ENCODE measurements at places on chromosomes 3 and 15.
A peak's percentile ranks its signal among the peaks of the same experiment; 100 is the strongest.

GRCh38 chr3:100030346-100030745, 84.0 kb downstream of the FILIP1L start:
- no peak for DNase-seq

GRCh38 chr3:126348308-126348920, 8.8 kb downstream of the KLF15 start:
- no peak for DNase-seq

DNA sequence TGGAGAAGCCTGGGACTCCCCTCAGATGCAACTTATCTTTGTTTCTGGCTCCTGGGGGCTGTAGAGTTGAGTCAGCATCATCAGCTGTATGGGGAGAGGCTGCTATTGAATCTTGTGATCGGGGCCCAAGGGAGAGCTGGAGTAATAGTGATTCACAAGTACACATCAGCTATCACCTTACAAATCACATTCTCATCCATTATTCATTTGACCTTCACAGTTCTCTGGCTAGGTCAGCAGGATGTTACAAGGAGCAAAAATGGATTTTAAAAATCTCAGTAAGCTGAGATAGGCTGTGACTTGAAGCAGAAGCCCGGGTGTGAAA, 175.0 kb downstream of the OPA1 start:
- no peak for DNase-seq

DNA sequence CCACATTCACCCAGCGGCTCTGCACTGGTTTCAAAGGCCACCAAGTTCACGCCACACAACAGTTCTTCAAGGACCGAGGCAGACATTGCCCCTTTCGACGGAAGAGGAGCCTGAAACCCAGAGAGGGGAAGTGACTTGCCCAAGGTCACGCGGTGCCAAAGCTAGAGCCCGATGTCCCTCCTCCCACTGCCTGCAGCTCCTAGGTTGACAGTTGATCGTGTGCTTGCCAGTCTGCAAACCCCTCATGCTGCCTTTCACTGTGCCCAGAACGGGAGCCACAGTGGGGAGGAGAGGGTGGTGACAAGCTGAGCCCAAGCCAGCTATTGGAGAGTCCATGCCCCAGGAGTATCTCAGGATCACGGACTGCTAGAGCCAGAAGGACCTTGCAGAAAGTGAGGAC, 230.9 kb downstream of the XXYLT1 start:
- DNase-seq, result no peak

GRCh38 chr3:77939726-77940125, 899.8 kb downstream of the ROBO2 start:
- no peak for DNase-seq

DNA sequence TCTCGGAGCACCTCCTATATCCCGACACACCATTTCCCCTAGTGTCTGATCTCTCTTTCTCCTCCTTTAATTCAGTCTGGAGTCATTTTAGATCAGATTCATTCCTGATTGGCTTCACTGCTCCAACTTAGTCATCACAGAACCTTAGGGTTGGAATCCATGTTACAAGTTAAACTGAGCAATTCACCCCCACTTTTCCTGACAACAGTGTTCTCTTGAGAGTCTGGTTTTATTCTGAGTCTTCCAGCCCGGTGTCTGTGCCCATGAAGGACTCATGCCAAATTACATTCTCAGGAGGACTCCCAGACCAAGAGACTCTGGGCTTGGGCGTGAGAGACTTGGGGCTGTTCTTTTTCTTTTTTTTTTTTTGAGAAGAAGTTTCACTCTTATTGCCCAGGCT, 57.5 kb downstream of the LPP start:
- DNase-seq, result no peak

DNA sequence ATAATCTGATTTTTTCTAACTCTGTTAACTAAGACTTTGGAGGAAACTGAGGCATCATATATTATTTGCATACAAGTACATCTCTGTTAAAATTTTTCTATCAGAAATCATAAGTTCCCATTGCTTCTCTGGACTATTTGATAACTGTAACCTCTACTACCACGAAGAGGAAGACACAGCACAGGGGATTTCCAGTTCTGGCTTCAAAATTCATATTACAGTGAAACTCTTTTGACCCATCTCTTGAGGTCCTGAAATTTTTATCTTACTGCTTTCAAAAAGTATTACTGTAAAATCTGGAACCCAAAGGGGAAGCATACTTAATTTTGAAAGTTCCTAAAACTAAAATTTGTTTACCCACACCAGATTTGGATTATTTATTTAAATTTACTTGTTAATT, 4.2 kb downstream of the PLSCR1 start:
- DNase-seq, result no peak

GRCh38 chr3:27718459-27718858, 3.7 kb downstream of the EOMES start:
- no peak for DNase-seq

GRCh38 chr15:43794269-43795037, 2.3 kb downstream of the SERF2 start:
- DNase-seq, result no peak

GRCh38 chr3:94423578-94423977, 360.7 kb downstream of the NSUN3 start:
- DNase-seq, result no peak

DNA sequence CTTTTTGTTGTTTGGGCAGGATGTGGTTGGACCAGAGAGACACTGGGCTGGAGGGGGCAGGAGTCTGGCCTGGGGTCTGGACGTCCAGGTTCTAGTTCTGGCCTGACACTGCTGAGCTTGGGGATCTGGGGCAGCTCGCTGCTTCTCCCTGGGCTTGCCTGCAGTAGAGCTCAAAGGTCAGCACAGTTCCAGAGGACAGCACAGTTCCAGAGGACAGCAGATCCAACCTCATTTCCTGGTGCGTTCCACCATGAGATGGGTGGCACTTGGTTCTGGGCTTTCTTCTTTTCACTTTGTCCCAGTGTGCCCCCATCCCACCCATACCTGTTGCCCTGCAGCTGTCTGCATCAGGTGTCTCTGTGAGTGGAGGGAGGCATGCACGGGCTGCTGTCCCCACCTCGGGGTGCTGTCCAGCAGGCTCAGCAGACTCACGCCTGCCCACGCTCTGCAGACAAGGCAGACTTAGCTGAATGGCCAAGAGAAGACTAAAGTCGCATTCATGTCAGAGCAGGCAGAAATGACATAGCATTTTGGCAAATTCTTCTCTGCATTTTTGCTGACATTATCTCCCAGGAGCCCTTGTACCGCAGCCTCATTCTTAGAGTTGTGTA, 16.7 kb downstream of the CACNA2D3 start:
- no peak for DNase-seq

DNA sequence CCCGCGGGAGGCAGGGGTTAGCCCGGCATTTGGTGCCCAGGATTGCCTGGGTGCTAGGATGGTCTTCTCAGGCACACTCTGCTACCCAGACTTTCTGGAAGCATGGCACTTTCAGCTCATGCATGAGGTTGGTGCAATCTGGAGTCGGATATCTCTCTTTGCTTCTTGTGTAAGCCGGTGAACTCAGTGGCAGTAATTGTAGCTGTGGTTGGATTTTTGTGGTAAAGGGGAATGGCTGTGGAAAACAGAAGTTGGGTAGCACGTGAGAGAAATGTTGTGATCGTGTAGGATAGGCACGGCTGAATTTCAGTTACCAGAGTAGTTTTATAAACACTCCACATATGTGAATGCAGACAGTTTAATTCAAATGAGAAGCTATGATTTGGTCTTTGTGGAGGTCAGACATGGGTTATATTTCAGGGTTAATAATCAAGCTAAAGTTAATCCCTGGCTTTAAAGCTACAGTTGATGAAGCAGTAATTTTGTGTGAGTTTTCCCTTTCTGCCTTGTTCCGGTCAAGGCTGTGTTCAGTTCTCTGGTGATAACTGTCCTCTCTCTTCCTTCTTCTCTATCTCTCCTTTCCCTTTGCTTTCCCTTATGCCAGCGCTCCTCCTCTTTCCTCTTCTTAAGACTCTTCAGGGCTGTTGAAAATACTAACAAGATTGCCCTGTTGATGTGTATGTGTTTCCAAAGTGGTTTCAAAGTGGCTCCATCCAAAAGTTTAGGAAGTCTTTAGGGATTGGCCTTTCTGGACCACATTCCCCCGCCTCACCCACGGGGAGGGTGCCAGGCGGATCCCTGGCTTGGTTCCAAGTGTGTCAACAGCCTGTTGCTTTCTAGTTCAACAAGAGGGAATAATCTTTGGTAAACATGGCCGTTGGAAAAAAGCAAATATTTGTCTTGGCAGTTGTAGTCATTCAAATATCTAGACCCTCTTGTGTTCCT, 404.6 kb upstream of the C2CD4B start:
- DNase-seq, result peak; percentile 91

GRCh38 chr15:75732177-75732808, 19.6 kb upstream of the CSPG4 start:
- no peak for DNase-seq

DNA sequence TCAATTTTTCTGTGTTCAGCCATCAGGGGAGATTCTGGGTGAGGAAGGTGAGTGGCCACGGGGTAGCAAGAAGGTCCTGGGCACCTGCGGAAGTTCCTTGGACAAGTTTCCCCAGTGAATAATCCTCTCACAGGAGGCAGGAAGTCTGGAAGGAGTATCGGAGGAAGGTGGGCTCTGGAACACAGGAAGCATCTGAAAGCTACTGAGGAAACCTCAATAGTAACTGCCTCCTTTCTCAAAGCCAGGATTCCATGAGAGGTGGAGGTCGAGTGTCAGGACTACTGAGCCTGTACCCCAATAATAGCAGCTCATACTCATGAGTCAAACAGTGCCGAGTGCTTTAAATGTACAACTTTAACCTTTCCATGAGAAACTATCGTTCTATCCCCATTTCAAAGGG, 110.9 kb downstream of the OXNAD1 start:
- no peak for DNase-seq

DNA sequence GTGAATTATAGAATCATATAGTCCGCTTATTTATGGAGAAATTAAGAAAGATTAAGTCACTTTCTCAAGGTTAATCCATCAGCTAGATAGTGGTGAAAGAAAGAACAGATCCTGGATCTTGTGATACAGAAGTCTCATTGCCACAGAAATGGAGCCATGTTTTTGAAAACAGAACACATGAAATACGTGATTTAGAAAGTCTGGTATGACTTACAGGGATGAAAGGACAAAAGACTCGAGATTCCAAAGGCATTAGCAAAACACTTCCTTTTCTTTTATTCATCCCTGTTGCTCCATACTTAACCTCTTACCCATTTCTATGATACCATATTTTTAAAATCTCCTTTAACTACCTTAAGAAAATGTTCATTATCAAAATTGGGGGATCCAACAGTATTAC, 40.0 kb upstream of the TEX9 start:
- no peak for DNase-seq

DNA sequence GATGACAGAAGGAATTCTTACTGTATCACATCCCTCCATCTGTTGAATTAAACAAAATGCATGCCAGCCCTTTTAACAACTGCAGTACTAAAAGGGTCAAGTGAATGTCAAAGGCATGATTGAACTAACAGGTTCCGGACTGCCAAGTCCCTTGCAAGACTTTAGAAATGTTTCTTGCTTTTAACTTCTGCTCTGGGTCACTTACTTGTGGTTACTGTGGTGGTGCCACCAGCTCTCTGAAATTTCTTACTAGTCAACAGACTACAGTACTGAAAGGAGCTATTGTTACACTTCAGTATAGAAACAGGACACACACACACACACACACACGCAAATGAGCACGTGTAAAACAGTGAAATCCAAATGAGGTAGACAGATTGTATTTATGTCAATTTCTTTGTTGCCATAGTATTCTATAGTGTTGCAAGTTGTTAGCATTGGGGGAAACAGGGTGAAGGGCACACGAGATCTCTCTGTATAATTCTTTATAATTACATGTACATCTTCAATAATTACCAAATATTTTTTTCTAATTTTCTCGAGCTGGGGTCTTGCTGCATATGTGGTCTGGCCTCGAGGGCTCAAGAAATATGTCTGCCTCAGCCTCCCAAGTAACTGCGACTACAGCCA, 79.9 kb upstream of the SLC25A26 start:
- DNase-seq, result no peak

- DNase-seq, result no peak
Observed at GRCh38 chr3:16670191-16670590, 65.0 kb upstream of the DAZL start.

DNA sequence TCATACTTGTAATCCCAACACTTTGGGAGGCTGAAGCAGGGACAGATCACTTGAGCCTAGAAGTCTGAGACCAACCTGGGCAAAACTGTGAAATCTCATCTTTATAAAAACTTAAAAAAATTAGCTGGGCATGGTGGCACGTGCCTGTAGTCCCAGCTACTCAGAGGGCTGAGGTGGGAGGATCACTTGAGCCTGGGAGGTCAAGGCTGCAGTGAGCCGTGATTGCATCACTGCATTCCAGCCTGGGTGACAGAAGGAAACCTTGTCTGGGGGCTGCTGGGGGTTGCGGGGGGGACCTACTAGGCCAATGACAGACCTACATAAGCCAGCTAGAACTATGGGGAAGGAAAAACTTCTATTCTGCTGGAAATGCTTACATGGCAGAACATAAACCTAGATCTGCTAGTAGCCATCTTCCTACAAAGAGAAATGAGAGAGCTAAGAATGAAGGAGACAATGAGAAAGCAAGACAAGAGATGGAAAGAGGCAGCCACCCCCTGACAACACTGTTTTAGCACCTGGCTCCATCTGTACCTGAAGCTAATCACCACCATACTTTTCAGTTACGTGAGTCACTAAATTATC, 23.9 kb downstream of the FOXP1 start:
- DNase-seq, result no peak

DNA sequence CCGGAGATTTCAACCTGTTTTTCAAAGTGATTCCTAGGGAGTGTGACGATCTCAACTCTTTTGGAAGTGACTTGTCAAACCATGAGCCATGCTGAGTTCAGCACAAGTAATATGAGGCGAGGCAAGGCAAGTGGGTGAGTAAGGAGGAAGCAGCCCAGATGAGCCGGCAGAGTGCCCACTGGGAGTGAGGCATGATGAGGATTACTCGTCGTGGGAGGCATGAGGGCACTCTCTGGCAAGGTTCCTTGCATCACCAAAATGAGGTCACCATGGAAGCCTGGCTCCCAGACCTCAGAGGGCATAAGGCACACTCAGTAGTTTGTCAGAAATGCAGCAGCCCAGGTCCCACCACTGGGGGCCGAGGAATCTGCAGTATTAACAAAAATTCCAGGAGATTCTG, 636.1 kb downstream of the MAGI1 start:
- DNase-seq, result no peak

DNA sequence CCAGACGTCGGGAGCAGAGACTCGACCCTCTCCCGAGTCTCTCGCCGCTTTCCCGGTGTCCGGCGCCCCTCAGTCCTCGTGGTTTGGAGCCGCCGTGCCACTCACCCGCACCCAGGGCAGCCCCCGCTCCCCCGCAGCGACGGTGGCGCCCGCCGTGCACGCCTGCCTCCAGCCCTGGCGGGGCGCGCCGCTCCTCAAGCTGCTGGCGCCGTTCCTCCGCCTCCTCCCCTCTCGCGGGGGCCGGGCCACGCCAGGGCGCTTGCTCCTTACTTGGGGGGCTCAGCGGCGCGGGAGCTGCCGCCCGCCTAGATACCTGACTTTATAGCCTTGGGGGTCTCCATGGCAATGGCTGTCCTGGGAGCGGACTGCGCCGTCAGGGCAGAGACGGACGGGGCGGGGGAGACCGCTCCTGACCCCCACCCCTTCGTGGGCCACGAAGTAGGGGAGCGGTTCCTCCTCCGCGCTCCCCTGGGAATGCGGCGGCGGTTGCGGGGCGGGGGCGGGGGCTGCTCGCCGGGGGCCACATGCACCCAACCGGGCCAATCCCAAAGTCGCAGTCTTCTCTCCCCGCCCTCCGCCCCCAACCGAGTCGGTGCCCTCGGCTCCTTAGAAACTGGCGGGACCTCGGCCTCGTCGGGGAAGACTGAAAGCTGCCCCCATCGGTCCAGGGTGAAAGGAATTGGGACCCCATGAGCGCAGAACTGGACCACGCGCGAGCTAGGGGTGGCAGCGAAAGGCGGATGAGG, at the start of gene ANKRD63:
Gene ANKRD63, minus strand, starts transcription at position 196 of the 746 bp plus-strand sequence. CDS start 478 bp downstream, outside the sequence.
- no peak for DNase-seq

- DNase-seq, result no peak
Observed at GRCh38 chr15:69610858-69611257, 158.2 kb downstream of the RPLP1 start.

Data from NCI-H2081 (cell line).